ENCODE measurements at places on chromosomes 2 and 18.

- no peak for DNase-seq
These were observed 515.1 kb downstream of the STK39 start for GRCh38 chr2:167732326-167732725.

- no peak for DNase-seq
These were observed 14.3 kb upstream of the CD28 start for GRCh38 chr2:203692031-203692710.

DNA sequence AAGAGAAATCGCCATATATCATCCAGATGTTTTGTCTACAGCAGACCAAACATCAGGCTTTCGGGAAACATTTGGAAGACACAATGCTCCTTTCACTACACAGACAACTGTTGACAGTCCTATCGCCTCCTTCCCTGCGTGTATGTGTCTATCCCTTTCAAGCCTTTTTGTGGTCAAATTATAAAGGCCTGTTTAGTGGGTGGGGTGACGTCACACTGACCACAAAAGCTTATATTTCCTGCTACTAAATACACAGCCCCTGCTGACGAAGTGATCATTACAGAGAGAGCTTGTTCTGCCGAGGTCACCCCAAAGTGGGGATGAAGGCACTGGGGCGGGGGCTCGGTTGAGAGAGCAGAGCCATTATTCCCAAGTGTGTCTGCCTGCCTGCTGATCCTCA lies 302.7 kb upstream of the TNP1 start:
- DNase-seq: no peak

DNA sequence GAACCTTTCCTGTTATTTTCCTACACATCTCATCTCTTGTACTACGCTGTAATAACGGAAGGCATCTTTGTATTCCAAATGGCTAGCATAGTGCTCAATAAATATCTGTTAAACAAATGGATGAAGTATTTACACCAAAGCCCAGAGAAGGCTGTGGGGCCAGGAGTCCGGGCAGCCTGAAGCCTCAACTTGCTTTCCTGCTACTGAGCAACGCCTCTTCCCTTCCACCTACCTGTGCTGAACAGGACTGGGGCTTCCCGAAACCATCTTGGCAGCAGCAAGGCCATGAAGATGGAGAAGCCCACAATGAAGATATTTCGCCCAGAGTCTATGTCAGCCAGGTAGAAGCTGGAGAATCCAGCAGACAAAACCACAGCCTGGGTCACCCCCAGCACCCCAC lies 2.5 kb upstream of the NHEJ1 start:
- no peak for DNase-seq

GRCh38 chr2:217617616-217618022 lies 385.2 kb downstream of the TNS1 start:
- no peak for DNase-seq
